ENCODE measurements at places on chromosomes 7 and 10.

DNA sequence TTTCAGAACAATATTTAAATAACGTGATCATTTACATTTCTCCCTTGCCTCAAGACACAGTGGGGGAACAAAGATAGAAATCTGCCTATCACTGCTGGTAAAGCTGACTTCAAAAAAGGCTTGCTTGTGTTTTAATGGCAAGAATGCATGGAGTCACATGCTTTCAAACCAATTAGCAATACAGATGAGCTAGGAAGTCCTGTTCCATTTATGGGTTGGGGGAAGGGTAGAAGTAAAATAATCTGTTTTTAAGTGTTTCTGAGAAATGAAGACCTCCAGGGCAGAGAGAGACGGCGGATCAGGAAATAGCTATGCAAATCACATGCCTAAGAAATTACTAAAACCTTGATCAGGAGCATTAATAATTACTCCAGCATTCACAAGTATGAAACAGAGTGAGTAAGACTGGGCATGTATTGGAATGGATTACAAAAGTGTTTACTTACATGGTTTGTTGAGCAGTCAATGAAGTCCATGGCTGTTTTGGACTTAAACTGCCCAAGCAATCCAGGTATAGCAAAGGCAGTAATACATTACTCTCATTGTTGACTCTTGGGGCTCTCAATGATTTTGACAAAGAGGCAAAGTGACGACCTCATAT is 142.0 kb downstream of the ARID5B start:
- DNase-seq: peak; percentile 60

DNA sequence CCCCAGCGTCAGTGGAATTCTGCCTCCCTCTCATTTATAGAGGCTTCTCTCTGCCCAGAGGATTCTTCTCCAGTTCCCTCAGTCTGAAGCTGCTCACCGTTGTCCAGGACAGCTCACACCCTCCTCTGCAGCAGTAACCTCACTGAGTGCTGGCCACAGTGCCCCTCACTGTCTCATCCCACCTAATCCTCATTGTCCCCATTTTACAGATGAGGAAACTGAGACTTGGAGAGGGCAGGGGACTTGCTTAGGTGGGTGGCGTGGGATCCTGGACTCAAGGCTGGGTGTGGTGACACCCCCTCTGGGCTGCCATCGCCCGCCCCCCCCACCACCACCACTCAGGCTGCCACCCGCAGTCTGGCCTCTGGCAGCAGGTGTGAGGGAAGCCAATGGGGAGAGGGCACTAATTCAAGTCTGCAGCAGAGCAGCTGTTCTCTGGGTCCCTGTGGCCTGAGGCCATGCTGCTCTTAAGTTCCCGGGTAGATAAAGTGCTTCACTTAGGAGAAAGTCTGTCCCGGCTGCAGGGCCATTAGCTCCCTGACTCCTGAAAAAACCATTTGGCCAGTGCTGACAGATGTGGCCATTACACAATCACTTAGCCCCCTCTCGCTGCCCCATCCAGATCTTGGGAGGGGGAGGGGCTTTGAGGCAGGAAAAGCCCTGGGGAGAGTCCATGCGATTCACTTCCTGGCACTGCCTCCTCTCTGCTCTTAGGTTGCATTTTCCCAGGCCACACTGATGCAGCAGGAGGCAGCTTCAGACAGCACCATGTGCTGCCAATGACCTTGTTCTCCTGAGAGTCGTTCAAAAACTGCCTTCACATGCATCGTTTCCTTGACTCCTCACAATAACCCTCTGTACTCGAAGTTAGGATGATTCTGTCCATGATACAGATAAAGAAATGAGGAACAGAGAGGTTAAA is 36.3 kb downstream of the DRGX start:
- DNase-seq: no peak

GRCh38 chr10:23864631-23865147 is 344.2 kb upstream of the KIAA1217 start:
- DNase-seq: no peak

DNA sequence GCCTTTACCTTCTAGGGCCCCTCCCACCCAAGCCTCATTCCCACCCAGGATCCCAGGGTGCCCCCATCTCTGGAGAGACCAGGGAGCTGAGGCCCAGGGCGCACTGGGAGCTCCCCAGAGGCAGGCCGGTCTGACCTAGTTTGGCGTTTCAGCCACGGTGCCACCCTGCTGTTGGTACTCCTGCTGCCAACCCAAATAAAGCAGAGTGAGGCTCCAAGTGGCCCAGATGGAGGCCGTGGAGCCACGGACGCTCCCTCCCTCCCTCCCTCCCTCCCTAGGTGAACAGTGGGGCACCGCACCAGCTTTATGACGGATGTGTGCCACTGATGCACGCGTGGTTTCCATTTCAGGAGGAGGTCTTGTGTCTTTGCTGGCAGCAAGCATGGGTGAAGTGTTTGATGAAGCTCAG is 1.8 kb downstream of the INPP5A start:
- peak; percentile 25 for DNase-seq

- no peak for DNase-seq
Measured at GRCh38 chr7:22921386-22922086, 92.4 kb downstream of the HYCC1 start.

GRCh38 chr7:74012842-74013249 is 15.1 kb upstream of the ELN start:
- DNase-seq: no peak

DNA sequence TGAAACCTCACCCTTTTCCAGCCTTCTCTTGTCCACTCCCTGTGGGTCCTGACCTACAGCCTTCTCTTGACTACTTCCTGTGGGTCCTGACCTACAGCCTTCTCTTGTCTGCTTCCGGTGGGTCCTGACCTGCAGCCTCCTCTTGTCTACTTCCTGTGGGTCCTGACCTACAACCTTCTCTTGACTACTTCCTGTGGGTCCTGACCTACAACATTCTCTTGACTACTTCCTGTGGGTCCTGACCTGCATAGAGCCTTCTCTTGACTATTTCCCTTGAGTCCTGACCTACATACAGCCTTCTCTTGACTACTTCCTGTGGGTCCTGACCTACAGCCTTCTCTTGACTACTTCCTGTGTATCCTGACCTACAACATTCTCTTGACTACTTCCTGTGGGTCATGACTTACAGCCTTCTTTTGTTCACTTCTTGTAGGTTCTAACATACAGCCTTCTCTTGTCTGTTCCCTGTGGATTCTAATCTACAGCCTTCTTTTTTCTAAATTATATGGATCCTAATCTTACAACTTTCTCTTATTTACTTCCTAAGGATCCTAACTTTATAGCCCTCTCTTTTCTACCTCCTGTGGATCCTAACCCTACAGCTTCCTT is 36.5 kb downstream of the C10orf71 start:
- DNase-seq: no peak
